Femur (tissue), 1 donor: ENCODE measurements at places on chromosomes 12 and 14.

DNA sequence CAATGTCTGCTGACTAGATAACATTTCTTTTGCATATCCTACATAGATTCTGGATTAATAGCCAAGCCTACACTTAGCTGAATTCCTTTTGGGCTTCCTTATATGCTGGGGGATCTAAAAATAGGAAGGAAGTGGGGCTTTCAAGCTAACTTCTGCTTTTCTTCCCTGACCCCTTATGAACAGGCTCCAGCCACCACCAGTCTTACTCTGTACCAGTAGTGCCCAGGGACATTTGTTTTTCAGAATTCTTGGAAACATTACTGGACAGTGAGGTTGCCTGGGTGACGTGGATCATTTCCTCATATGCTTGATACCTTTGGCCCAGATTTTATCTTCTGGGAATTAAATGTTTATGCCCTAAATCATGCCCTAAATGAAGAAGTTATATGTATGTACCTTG, 55.9 kb upstream of the SRRM4 start:
- DNase-seq: no peak

DNA sequence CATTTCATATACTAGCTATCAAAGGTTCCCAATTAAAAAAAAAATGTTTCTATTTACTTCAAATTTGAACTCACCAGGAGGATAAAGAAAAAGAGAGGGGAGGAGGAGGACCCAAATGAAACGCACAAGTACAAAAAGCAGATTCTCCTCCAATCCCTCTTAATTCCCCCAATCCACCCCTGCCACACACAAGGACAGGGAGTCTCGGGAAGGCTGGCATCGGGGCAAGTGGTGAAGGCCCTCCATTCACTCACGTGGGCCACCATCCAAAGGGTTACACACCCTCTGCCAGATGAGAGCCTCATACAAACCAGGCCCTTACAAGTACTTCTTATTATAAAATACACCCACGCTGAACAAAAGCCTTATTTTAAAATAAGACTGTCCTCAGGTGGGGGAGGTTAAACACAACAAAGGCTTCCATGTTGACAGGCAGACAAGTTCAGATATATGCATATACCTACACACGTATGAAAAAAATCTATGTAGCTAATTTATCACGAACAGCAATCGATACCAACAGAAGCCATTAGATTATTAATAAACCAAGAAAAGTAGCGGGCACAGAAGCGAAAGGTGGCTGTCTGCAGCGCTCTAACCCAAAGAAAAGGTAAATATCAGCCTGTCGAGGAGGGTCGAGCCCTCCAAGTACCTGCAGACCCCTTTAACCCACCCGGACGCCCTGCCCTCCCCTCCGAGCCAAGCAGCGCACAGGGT, 1.5 kb downstream of the ATP2B1 start:
- peak; percentile 35 for DNase-seq

GRCh38 chr12:45200491-45201043, 15.3 kb upstream of the ANO6 start:
- DNase-seq: no peak

- DNase-seq: no peak
Measured at GRCh38 chr12:30178916-30179315, 395.2 kb upstream of the TMTC1 start.

DNA sequence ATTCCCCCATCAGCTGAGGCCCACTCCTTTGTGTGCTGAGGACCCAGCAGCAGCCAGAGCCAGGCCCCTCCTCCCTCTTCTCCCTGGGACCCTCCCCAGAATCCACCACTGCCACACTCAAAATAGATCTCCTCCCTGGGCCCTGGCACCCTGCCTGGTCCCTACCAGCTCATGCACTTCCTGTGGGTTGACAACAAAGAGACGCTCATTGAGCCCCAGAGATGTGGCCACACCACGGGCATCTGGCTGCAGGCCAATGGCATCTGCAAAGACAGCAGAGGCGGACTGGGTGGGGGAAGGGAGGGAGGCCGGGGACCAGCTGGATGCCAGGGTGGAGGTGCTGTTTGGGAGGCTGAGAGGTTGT, 16.0 kb upstream of the ENDOU start:
- peak; percentile 89 for DNase-seq

- no peak for DNase-seq
Measured at GRCh38 chr12:111056618-111057521, 136.5 kb upstream of the MYL2 start.
